ENCODE measurements at places on chromosomes 13 and 19.
A peak's percentile ranks its signal among the peaks of the same experiment; 100 is the strongest.

- DNase-seq, result no peak
Measured at GRCh38 chr19:15223649-15224361, 8.4 kb downstream of the EPHX3 start.

- DNase-seq, result peak; percentile 98
Measured at GRCh38 chr19:35140962-35141836, 1.9 kb upstream of the FXYD7 start.

- DNase-seq, result no peak
Measured at GRCh38 chr13:42559057-42559456, 14.9 kb upstream of the TNFSF11 start.

GRCh38 chr13:33261387-33262061 lies 24.0 kb downstream of the STARD13 start:
- no peak for DNase-seq

DNA sequence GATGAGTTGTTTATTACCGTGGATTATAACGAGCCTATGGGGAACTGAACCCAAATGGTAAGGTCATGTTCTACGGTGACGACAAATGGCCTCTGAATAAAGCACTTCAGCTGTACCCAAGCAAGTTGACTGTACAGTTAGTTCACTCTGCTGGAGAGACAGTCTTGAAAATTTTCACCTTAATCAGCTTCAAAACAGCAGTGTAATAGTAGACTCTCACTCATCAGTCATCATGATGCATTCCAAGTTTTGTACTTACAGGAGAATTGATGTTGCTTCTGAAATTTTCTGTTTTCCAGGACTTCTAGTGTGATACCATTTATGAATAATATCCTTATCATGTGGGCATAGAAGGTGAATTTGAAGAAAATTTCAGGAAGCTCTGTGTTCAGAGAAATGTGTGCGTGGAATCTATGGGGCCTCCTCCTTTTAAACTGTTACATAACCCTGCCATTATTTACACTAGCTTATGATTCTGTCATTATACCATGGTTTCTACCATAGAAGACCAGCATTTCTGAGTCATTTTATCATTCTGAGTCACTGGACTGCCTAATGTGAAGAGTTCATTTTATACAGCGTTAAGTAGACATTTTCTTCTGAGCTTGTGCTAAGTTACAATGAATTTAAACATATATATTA lies 96.9 kb downstream of the WDFY2 start:
- no peak for DNase-seq

DNA sequence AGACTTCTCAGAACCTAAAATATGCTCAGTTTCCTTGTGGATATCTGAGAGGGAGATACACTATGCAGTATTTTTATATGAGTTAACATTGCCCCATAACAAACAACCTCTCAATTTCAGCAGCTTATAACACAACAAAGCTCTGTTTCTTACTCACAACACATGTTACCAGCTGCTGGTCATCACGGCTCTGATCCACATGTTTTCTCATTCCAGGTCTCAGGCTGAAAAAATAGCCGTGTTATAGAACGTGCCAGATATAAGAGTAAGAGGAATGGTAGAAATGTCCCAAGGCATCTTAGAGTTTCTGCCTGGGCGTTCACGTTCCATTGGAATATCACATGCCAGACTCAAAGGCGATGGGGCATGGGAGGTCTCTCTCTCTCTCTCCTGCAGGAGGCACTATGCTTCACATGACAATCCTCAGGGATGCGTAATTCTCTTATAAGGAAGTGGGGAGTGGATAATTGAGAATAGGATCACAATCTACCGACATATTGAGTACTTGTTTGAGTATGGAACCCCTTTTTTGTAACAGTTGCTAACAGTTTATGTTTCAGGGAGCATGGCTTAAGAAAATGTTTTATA lies 246.6 kb downstream of the NHLRC3 start:
- no peak for DNase-seq

GRCh38 chr13:112469071-112469745 lies 93.1 kb downstream of the SPACA7 start:
- DNase-seq, result no peak

- DNase-seq, result no peak
Measured at GRCh38 chr13:87981416-87981815, 310.2 kb downstream of the SLITRK5 start.

DNA sequence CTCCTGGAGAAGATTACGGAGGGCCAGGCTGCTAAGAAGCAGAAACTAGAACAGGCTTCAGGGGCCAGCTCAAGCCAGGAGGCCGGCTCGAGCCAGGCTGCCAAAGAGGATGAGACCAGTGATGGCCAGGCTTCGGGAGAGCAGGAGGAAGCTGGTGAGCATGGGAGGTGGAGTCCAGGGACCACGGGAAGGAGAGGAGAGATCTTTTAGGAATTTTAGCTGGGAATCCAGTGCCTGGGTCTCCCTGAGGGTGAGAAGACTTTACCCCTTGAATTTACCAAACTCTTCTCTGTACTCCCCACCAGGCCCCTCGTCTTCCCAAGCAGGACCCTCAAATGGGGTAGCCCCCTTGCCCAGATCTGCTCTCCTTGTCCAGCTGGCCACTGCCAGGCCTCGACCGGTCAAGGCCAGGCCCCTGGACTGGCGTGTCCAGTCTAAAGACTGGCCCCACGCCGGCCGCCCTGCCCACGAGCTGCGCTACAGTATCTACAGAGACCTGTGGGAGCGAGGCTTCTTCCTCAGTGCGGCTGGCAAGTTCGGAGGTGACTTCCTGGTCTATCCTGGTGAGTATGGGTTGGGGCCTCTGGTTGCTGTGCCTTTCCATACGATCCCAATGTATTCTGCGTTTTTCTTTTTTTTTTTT lies 824 bp downstream of the TSEN34 start:
- no peak for DNase-seq

DNA sequence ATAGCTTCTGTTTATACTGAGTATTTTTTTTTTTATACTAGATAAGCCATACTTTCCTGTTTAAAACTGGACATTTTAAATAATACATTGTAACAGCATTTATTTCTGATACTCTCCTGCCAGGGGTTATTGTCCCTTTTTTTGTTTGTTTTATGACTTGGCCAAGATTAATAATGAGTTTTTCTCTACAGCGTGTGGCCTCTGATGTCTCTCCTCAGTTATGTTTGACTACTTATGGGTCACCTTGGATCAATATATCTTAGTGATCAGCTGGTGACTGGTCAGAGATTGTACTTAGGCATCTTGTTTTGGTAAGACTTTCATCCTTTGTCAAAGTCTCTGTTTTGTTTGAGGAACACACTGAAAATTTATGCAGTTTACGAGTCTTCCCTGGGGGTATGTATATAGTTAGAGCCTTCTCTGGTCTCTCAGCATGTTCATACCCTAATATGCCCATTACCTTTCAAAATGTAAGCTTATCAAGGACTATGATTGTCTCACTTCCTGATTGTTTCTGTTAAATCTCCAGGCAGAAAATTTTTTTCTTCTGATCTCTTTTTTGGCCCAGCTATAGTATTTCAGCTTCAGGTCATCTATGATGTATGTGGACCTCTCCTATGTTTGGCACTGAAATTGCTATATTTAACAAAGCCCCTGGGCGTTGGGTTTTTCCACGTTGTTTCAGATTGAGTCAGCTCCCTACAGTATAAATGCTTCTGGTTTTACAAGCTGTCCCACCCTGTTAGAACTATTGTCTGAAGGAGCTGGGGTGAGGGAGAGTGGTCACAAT lies 87.9 kb downstream of the URI1 start:
- DNase-seq, result no peak

DNA sequence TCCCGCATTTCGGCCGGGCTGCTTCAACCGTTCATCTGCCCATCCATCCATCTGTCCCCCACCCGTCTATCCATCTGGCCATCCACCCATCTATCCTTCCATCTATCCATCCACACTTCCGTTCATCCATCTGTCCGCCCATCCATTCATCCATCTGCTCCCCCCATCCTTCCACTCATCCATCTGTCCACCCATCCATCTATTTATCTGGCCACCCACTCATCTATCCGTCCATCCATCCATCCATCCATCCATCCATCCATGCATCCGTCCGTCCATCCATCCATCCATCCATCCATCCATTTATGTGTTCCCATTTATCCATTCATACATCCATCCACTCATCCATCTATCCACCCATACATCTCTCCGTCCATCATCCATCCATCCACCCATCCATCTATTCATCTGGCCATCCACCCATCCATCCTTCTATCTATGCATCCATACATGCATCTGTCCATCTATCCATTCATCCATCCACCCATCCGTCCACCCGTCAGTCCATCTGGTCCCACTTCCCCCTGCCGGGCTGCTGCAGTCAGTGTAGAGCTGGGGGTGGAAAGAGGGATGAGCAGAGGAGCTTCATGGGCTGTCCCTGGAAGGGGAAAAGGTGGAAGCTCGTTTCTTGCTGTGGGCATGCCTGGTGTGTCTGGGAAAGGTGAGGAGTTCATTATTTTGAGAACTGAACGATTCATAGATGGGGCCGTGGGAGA lies 722 bp downstream of the HSD11B1L start:
- DNase-seq, result no peak

GRCh38 chr19:48248081-48248833 lies 7.5 kb downstream of the CARD8 start:
- DNase-seq, result peak; percentile 39

DNA sequence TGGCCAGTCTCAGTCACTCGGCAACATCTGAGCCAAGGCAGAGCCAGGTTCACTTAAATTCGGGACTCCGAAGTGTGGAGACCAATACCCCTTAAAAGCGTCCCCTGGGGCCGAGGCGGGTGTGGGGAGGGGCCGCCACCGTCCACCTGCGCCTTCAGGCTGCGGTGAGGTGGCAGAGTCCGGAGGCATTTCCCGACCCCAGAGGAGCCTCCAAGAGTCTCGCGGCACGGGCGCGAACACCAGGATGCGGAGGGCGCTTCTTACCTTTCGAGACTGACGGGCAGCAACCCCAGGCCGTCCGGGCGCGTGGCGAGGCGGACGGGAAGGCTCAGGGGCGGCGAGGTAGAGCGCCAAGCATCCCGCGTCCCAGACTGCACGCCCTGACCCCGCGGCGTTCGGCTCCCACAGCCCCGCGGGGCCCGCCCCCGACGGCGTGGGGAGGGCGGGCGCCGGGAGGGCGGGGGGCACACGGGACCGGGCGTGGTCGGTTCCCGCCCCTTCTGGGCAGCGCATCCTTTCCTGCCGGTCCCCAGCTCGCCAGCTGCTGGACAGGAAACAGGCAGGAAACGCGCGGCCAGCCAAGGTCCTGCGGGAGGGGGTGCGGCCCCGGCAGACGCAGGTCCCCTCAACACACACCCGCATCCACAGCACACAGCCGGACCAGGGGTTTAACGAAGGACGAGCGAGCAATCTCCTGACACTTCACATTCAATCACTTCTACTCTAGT lies at the start of gene THSD1:
Gene THSD1, minus strand, starts transcription at position 406 of the 728 bp plus-strand sequence. CDS start 3,572 bp downstream, outside the sequence.
- peak; percentile 37 for DNase-seq

DNA sequence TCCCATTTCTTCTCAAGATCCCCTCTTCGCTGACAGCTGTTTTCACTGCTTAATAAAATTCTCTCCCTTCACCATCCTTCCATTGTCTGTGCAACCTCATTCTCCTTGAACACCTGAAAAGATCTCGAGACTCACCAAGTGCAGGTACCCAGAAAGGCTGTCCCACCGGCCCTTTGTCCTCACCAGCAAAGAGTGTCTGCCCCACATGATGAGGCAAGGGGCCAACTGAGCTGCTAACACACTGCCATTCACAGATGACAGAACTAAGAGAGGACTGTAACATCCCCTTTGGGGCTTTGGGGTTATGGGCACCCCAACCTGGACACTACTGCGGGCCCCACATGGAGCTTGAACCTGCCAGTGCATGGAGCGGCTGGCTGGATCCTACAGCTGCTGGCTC lies 771.4 kb upstream of the MIR17HG start:
- no peak for DNase-seq

- no peak for DNase-seq
Measured at GRCh38 chr13:97653443-97654140, 219.6 kb downstream of the RAP2A start.

DNA sequence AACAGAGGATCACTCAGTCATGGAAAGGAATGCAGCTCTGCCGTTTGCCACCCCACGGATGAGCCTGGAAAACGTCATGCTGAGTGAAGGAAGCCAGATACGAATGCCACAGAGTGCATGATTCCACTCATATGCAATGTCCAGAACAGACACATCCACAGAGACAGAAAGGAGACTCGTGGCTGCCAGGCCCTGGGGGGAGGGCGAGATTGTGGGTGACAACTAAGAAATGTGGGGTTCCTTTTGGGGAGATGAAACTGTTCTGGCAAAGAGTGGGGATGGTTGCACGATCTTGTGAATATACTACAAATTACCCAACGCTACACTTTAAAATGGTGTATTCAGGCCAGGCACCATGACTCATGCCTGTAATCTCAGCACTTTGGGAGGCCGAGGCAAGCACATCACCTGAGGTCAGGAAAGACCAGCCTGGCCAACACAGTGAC lies 27.2 kb upstream of the NAPA start:
- no peak for DNase-seq

DNA sequence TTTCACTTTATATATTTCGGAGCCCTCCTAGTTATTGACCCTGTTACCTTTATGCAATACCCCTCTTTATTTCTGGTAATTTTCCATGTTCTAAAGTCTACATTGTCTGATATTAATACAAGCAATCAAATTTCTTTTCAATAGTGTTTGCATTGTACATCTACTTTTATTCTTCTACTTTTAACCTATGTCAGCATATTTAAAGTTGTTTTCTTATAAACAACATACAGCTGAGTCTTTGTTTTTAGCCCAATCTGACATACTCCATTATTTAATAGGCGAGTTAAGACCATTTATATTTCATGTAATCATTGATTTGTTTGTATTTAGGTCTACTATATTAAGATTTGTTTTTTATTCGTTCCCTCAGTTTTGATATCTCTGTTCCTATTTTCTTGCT lies 108.5 kb upstream of the SPACA7 start:
- no peak for DNase-seq

DNA sequence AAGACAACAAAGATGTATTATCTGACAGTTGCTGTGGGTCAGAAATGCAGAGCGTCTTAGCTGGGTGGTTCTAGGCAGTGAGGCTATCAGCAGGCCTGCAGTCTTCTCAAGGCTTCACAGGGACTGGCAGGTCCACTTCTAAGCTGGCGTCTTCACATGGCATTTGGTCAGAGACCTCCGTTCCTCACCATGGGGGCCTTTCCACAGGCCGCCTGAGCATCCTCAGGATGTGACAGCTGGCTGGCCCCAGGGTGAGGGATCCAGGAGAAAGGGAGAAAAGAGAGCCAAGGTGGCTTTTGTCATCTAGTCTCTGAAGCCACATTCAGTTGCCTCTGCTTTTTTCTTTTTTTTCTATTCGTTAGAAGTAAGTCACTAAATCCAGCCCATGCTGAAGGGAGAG lies 50.3 kb downstream of the FGF14 start:
- no peak for DNase-seq

DNA sequence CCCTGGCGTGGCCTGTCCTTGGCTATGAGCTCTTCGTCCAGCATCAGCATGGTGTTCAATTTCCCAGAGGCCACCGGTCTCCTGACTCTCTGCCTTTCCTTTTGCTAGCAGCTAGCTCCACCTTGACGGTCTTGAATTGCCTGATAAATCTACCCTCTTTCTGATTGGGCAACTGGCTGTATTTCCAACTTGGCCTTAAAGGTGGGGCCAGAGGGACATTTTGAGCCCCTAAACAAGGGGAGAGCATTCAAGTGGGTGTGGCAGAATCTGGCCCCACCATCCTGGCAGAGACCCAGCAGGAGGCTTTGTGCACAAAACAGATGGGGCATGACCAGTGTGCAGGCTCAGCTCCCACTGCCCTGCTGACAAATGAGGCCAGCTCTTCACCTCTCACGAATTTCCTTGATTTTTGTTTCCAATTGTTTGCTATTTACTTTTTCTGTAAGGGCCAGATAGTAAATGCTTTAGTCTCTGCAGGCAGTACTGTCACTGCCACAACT lies 148.9 kb upstream of the VSTM2B start:
- DNase-seq, result no peak

GRCh38 chr19:34999498-35000337 lies at the start of gene GRAMD1A:
GRAMD1A (plus strand) TSS chr19:35000323; CDS start chr19:35000479, 156 bp downstream.
- peak; percentile 87 for DNase-seq

GRCh38 chr19:7307590-7308218 lies 13.5 kb upstream of the INSR start:
- no peak for DNase-seq
